Ureter (tissue), 1 donor: ENCODE measurements at places on chromosomes 2 and 18. TPM values are rescaled to one million over a fixed set of nuclear protein-coding genes. Genes with fewer than 3 reads are reported as not detected.

The MAP3K19 gene
- not detected for total RNA-seq

The GAREM1 gene
- 26.8 TPM for total RNA-seq

The SLC16A14 gene
- total RNA-seq = 9.2 TPM

DNA sequence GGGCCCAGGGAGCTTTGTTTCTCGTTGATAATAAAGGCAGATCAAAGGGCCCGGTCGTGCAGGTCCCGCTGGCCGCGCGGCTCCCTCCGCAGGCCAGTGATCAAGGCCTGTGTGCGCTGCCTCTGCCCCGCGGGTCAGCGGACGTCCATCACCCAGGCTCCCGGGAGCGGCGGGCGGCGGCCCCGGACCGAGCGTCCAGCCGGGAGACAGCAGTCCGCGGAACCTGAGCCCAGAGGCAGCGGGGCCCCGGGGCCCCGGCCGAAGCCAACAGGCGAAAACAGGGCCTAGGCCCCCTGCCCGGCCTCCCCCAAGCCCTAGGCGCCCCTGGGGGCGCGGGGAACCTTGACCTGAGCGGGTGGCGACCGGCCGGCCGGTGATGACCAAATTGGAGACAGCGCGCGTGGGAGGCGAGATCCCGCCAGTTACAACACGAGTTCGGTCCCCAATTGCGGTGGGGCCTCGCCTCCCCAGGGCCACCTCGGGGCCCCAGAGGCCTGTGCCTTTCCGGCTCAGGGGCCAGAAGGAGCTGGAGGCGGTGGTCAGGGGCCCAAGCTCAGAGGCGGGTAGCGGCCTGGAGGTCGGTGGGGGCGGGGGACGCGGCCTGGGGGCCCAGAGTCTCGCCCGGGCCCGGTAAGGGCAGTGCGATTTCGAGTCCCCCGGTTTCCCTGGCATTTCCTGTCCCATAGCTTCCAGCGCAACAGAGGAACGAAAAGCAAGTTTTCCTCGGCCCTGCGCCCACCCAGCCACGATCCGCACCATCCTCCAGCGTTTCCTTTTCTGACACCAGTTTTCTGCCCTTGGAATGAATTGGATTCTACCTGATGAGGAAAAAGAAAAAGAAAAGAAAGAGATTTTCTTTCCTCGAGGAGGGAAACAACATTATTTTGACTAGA is 5.9 kb downstream of the SP9 start:
- no peak for DNase-seq

- DNase-seq = no peak
Observed at GRCh38 chr2:120693121-120693520, 42.5 kb upstream of the GLI2 start.

DNA sequence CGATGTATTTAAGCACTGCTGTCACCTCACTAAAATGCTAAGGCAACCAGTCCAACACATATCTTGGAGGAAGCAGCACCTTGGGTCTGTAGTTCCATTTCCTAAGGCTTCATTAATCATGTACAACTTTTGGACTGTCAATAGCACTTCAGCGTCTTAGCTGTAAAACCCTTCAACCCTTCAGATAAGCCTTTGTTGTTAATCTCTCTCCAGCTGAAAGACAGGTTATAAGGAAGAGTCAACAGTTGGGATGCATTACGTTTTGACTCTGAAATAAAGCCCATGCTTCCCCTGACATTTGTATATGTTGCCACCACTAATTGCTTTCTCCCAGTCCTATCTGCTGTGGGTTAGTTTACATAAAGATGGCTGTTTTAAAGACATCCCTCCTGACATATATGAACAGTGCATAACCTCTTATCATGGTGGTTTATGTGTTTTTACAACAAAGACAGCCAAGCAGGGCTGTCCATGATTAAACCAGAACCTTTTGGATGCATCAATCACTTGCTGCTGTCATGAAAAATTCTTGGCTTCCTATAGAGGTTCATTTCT is 81.5 kb downstream of the EPHA4 start:
- no peak for DNase-seq

DNA sequence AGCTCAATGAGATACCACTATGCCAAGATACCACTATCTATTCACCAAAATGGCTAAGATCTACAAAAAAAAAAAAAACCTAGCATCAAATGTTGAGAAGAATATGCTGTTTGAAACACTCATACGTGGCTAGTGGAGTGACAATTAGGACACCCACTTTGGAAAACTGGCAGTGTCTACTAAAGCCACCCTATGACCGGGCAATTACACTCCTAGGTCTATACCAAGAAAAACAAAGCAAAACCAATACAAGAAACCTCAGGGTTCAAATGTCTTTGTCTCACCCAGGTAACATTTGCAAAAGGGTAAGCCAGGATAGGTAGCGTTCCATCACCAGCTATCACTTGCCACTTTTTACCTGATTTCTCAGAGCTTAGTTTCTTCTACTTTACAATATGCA is 123.6 kb upstream of the CAB39 start:
- DNase-seq = no peak
